ENCODE measurements at places on chromosomes 12 and 14.

DNA sequence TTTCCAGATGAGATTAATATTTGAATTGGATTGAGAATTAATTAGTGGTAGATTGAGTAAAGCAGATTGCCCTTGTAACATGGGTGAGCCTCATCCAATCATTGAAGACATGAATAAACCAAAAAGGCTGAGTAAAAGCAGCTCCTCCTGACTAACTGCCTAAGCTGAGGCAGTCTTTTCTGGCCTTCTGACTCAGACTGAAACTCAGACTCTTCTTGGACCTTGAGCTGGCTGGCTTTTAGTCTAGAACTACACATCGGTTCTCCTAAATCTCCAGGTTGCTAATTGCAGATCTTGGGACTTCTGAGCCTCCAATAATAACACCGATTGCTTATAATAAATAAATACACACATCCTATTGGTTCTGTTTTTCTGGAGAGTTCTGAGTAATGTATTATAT is 24.0 kb downstream of the FKBP11 start:
- no peak for DNase-seq

GRCh38 chr14:93914278-93914677 is 12.9 kb upstream of the FAM181A start:
- DNase-seq, result no peak

- no peak for DNase-seq
Measured at GRCh38 chr12:58424735-58425392, 483.5 kb downstream of the ATP23 start.

- no peak for DNase-seq
Measured at GRCh38 chr12:48857278-48857994, 5.5 kb upstream of the DDX23 start.

DNA sequence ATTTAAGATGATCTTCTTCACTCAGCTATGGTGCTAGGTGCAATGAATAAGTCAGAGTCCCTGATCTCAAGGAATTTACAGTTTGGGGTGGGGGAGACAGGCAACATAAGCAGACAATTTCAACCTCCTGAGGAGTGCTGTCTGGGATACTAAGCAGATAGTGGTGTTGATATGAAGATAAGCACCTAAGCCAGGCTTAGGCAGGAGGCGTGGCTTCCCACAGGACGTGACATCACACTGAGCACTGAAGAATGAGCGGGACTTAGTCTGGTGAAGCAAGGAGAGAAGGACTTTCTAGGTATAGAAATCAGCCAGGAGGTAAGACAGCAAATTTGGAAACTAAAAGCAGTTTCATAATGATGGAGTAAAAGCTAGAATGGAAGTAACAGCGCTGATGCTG is 6.8 kb downstream of the PRPH start:
- no peak for DNase-seq

GRCh38 chr12:91577586-91578539 is 395.2 kb upstream of the DCN start:
- no peak for DNase-seq

DNA sequence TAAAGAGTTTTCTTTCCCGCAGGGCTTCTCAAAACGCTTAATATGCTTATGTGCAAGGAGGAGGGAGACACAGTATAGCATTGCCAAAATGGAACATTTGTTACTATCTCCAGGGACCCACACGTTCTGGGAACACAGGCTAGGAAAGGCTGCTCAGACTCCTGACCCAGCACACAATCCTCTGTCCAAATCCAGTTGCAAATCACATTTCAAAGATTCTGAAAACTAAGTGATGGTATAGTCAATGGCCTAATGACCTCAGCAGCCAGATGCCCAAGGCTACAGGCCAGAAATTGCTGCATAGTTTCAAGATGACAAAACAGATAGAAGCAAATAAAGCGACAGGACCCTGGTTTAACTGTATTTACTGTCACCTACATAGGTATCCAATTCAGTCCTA is 97.0 kb upstream of the GRIP1 start:
- DNase-seq, result no peak

GRCh38 chr14:27672047-27672446 is 1074.2 kb upstream of the NOVA1 start:
- DNase-seq, result no peak

DNA sequence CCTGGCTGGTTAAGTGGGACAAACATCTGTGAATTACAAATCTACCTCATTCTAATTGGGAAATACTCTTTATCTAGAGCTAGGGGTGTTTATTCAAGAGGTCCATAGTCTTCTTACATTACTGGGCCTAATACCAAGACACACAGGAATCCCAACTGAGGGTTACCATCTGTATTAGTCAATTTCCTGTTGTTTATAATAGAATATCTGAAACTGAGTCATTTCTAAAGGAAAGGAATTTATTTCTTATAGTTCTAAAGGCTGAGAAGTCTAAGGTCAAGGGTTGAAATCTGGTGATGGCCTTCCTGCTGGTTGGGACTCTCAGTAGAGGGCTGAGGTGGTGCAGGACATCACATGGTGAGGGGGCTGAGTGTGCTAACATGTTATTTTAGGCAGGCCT is 36.0 kb downstream of the RTRAF start:
- no peak for DNase-seq

DNA sequence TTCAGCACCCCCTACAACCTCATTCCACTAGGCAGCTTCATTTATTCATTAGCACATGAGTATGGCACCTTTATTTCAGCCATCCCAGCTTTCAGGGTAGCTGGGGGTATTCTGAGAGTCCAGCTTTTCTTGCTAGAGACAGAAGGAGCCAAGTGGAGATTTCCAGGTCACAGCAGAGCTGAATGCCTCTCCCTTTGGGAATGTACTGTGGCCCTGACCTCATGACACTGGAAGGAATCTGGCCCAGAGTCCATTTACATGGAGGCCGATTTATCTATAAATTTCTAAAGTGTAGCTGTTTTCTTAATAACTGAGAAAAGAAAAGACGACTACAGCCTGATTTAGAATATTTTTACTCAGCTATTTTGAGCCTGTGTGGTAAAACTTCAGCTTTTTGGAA is 47.2 kb upstream of the JDP2 start:
- DNase-seq, result no peak

DNA sequence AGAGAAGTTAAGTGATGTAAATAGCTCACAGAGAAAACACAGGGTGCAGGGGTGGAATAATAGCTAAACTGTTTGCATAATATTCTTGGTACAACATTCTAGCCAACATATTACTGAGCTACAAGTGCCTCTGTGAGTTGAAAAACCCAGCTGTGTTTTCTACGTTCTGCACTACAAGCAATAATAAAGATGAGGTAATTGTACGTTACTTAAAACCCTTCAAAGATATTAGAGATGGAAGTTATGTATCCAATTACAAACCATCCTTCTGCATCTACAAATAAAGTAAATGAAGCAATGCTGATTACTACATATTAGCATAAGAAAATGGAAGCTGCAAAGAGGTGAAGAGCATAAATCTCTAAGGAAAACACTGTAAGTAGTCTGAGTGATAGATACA is 271.4 kb downstream of the SSPN start:
- no peak for DNase-seq

DNA sequence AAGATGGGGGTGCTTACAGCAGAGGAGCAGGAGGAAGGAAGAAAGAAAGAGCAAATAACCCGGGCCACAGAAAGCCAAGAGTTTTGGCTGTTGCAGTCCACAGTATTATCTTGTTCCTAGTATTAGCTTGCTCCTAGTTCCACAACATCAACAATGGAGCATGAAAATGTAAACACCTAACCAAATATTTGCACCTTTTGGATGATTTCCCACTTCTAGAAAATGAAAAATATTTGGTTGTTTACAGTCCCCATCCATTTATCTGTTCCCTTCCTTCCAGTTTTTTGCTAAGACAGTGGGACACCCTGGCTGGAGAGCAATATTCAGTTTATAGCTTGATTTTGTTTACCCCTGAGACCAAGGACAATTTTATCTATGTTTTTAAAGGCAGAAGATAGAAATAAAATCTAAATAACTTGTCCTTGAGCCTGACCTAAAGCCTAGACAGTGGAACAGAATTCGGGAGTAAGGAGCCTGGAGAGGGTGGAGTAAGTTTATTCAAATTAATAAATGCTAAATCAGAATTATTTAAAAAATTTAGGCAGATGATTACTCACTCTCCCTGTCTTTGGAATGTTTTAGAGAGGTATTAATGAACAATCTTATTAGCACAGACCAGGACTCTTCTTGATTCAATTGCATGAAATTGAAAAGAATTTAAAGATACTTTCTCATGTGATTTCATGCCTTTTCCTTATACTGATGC is 51.6 kb downstream of the RESF1 start:
- DNase-seq, result no peak

GRCh38 chr12:64469455-64470142 is 17.7 kb downstream of the TBK1 start:
- no peak for DNase-seq

GRCh38 chr12:75294797-75295196 is 35.3 kb downstream of the CAPS2 start:
- no peak for DNase-seq

DNA sequence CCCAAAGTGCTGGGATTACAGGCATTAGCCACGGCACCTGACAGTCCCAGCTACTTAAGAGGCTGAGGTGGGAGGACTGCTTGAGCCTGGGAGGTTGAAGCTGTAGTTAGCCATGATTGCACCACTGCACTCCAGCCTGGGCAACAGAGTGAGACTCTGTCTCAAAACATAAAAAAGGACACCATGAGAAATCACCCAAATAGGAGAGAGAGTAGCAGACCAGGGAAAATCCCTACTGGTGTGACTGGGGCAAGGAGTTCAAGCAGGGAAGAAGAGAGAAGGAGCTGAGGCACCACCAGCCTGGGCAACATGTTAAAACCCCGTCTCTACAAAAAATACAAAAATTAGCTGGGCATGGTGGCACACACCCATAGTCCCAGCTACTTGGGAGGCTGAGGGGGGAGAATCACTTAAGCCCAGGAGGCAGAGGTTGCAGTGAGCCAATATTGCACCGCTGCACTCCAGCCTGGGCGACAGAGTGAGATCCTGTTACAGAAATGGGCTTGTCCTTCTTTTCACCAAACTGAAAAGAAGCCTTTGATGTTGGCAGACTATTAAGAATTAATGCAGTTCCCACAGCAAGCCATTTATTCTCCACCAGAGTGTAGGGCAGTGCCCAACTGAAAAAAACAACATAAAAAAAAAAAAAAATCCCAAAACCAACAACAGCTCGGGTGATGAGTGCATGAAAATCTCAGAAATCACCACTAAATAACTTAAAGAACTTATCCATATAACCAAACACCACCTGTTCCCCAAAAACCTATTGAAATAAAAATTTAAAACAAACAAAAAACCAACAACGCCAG is 4.5 kb upstream of the SRSF9 start:
- DNase-seq, result no peak

DNA sequence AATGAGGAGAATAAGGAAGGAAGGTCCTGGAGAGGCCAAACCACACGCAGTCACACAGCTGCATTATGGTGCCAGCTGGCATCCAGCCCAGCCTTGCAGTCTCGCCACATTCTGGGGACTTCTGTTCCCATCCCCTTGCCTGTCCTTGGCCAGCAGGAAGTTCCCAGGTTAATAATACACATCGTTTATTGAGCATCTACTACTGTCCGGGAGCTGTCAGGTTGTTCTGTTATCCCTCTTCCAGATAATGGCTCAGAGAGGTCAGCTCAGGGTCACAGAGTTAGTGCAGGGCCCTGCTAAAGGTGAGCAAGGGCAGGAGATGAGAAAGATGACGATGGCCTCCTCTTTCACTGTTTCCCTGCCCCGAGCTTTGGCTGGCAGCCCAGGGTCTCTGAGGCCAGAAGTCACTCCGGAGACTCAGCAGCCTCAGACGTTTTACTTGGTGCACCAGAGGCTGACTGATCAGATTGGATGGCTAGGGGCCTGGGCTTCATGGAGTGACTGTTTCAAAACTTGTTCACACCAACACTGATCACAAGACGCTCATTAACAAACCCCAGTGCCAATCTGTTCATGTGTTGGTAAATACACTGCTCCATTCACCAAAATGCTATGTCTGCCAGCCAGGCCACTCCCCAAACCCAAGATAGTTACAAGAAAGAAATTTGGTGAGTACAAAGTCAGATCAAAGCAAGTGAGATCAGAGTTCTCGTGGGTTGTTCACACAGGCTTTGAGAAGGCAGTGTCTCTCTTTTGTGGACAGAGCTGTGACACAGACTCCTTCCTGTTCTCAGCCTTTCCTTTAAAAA is 79.2 kb downstream of the B4GALNT3 start:
- DNase-seq, result peak; percentile 68

- DNase-seq, result no peak
Measured at GRCh38 chr12:54592316-54592715, 3.9 kb upstream of the PPP1R1A start.

DNA sequence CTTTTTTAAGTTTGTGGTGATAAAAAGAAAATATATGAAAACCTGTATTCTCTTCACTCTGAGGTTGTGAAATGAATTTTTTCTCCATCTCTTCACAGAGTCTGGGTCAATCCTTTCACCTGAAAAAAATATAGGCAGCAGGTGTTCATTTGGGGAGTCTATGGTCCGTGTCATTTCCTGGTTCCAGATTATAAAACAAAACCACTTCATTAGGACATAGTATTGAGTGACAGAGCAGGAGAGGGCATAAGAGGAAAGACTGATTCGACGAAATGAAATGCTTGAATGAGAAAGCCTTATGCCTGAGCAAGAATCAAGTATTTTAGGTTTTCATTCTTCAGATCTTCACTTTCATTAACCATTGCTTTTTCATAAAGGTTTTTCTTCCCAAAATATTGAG is 51.8 kb upstream of the NUAK1 start:
- DNase-seq, result no peak

DNA sequence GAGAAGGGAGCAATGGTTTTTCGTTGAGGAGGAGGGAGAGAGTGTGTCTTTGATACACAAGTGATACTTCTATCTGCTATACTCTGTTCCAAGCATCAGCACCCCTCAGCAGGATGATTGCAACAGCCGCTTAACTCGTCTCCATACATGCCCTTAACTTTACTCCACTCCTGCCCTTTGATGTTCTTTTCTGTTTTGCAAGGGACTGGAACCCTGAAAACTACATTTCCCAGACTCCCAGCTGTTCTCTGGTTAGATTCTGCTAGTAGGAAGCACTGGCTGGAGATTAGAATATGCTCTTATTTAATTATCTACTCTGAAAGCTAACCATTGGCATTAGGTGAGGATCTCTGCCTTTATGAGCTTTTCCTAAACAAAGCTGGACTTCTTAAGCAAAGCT is 23.5 kb upstream of the CRADD start:
- DNase-seq, result no peak

DNA sequence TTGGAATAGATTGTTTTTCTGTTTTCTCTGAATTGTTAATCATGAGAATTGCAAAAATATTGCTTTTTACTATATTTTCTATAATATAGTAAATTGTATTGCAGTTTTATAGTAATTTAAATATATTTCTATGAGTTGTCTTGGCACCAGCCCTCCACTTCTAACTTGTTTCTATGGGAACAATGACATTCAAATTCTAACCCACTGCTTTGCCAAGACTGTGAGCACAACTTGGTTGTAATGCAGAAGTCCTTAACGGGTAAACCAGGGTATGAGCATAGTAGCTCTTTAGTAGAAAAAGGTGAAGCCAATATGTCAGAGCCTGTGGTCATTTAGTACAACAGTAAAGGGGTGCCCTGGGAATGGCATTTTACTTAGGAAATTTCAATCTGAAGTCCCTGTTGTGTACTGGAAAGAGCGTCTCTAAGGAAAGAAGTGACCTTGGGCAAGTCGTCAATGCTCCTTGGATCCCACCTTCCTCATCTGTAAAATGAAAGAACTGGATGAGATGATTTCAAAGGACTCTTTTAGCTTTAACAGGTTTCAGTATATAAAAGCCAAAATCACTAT is 283.3 kb downstream of the ATP23 start:
- DNase-seq, result no peak

- DNase-seq, result no peak
Measured at GRCh38 chr12:107597695-107598410, 87.7 kb upstream of the PWP1 start.

GRCh38 chr12:93978553-93978952 is 169.8 kb upstream of the PLXNC1 start:
- no peak for DNase-seq

- no peak for DNase-seq
Measured at GRCh38 chr14:57046175-57046574, 222.5 kb downstream of the EXOC5 start.
